ENCODE measurements at places on chromosomes 1 and 21. TPM values are rescaled to one million over a fixed set of nuclear protein-coding genes. Genes with fewer than 3 reads are reported as not detected.

DNA sequence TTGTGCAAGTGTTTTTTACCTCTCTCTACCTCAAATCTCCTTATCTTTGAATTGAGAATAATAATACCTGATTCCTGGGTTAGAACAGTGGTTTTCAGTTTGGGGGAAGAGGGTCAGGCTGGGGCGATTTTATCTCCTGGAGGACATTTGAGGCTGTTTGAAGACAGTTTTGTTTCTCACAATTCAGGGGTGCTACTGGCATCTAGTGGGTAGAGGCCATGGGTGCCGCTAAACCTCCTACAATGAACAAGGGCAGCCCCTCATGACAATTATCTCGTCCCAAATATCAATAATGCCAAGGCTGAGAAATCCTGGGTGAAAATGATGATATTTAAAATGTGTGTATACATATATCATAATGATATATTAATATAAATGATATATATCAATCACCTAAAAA, 139.1 kb upstream of the USH2A start:
- no peak overlapping the region for H3K27ac ChIP-seq
- no peaks in the 10 kb centered on the region for H3K36me3 ChIP-seq
- no peak for DNase-seq
- no peak overlapping the region for H3K4me3 ChIP-seq

DNA sequence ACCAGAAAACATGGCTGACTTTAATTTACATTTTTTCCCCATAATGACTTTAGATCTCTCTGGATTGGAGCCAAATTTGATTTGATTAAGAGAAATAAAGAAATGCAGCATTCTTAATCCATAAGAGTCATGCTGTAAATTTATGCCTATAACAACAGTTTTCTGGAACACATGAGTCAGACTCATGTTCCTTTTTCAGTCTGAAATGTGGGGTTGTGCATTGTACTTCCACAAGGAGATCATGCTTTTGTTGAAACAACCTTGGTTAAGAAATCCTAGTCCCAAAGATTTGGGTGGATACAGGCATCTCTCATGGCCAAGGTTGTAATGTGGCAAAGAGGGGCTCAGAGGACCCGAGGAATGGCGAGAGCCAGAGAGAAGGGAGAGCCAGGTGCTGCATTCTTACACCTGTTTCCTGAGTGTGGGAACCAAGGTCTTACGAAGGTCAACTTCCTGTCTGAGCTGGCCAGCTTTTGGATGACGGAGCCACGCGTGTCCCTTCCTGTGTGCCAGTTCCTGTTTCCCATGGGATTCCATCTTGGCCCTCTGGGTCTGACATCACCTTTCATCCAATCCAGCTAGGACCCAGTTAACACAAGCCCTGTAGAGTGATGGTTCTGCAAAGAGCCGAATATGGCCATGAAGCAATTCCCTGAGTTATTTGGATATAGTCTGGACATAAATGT, 23.1 kb downstream of the CLDN14 start:
- H3K4me3 ChIP-seq = no peak overlapping the region
- H3K27me3 ChIP-seq = no peaks in the 10 kb centered on the region
- DNase-seq = no peak
- no peaks in the 10 kb centered on the region for H3K36me3 ChIP-seq
- H3K4me1 ChIP-seq = no peaks in the 10 kb centered on the region
- H3K27ac ChIP-seq = no peak overlapping the region

GRCh38 chr1:244231572-244232315, 180.7 kb downstream of the ZBTB18 start:
- DNase-seq = no peak
- H3K27me3 ChIP-seq = no peaks in the 10 kb centered on the region
- no peaks in the 10 kb centered on the region for H3K36me3 ChIP-seq
- H3K4me1 ChIP-seq = peaks cover 10% of the 10 kb centered on the region

GRCh38 chr1:237779356-237779755, 111.4 kb downstream of the ZP4 start:
- no peak for DNase-seq
- no peaks in the 10 kb centered on the region for H3K36me3 ChIP-seq
- H3K4me3 ChIP-seq = no peak overlapping the region
- no peak overlapping the region for H3K27ac ChIP-seq

The THEM5 gene
- not detected for polyA plus RNA-seq

GRCh38 chr1:155261493-155261851, 688 bp downstream of the SCAMP3 start:
- no peaks in the 10 kb centered on the region for H3K27me3 ChIP-seq
- H3K27ac ChIP-seq = peak overlapping the region; percentile 56
- peaks cover 17% of the 10 kb centered on the region for H3K4me1 ChIP-seq

DNA sequence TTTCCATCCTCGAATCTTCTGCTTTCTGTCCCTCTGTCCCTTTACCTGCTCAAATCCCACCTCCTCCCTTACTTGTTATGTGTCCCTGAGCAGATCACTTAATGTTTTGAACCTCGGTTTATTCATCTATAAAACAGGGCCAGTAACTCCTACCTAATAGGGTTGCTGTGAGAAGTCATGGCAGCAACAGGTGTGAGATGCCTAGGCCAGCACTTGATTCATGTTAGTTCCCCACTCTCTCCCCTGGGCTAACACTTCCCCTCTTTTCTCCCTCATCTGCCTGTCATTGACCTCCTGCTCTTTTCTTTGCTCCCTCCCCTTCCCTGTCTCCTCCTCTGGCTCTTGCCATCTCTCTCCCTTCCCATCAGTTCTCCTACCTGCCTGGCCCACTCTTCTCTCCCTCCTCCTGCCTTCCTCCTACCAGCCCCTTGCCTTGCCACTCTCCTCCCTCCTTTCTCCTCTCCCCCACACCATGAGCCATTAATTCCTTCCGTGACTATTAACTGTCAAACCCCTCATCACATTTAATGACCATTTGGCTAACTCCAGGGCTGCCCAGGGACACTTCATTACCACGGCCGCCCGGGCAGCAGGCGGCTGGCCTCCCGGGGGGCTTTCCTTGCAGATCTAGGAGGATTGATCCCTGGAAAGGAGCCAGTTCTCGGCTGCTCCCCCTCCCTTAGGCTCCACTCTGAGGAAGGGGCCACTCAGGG, 90.6 kb upstream of the CD1D start:
- no peaks in the 10 kb centered on the region for H3K4me1 ChIP-seq
- H3K36me3 ChIP-seq = no peaks in the 10 kb centered on the region
- no peak overlapping the region for H3K27ac ChIP-seq
- DNase-seq = no peak
- H3K4me3 ChIP-seq = no peak overlapping the region

GRCh38 chr1:43625063-43625780, 24.7 kb upstream of the KDM4A start:
- no peaks in the 10 kb centered on the region for H3K4me1 ChIP-seq
- H3K4me3 ChIP-seq = no peak overlapping the region
- H3K36me3 ChIP-seq = no peaks in the 10 kb centered on the region
- no peaks in the 10 kb centered on the region for H3K27me3 ChIP-seq
- no peak overlapping the region for H3K27ac ChIP-seq
- DNase-seq = no peak

The KIF21B gene
- polyA plus RNA-seq = 0.18 TPM

GRCh38 chr1:179385510-179385909, 19.7 kb downstream of the AXDND1 start:
- H3K27ac ChIP-seq = no peak overlapping the region
- DNase-seq = no peak
- H3K4me1 ChIP-seq = no peaks in the 10 kb centered on the region
- H3K27me3 ChIP-seq = no peaks in the 10 kb centered on the region

The NPL gene
- polyA plus RNA-seq = 127 TPM

The PGLYRP4 gene
- not detected for polyA plus RNA-seq

GRCh38 chr1:88145752-88146151, 538.3 kb upstream of the PKN2 start:
- no peaks in the 10 kb centered on the region for H3K36me3 ChIP-seq
- H3K27ac ChIP-seq = no peak overlapping the region
- no peak for DNase-seq
- H3K4me1 ChIP-seq = no peaks in the 10 kb centered on the region
- no peak overlapping the region for H3K4me3 ChIP-seq
- H3K27me3 ChIP-seq = no peaks in the 10 kb centered on the region

GRCh38 chr1:75129983-75130789, 4.0 kb upstream of the LHX8 start:
- DNase-seq = no peak
- no peak overlapping the region for H3K27ac ChIP-seq
- no peaks in the 10 kb centered on the region for H3K36me3 ChIP-seq
- H3K4me3 ChIP-seq = no peak overlapping the region

GRCh38 chr21:38287476-38287875, 30.7 kb downstream of the KCNJ15 start:
- H3K27ac ChIP-seq = no peak overlapping the region
- H3K36me3 ChIP-seq = no peaks in the 10 kb centered on the region
- no peaks in the 10 kb centered on the region for H3K27me3 ChIP-seq
- H3K4me1 ChIP-seq = peaks cover 61% of the 10 kb centered on the region

- no peaks in the 10 kb centered on the region for H3K4me1 ChIP-seq
- H3K27ac ChIP-seq = no peak overlapping the region
- H3K36me3 ChIP-seq = no peaks in the 10 kb centered on the region
- H3K27me3 ChIP-seq = no peaks in the 10 kb centered on the region
- no peak overlapping the region for H3K4me3 ChIP-seq
- no peak for DNase-seq
These were observed 91.2 kb downstream of the UBIAD1 start for GRCh38 chr1:11364170-11364569.

DNA sequence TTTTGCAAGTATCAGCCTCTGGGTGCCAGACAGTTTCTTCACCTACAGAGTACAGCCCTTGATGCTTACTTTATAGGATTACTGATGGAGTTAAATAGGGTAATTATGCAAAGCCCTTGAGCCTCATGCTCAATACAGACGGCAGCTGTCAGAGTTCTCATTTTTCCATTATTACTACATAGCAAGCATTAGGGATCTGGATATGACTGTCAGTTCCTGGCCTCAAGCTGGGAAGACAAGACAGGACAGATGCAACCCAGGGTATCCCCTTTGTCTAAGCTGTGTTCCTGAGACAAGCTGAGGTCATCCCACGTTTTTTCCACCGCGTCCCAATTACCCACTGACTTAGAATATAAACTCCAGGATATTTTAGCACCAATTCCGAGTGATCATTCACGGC, 94.4 kb downstream of the SLC35F3 start:
- H3K27me3 ChIP-seq = no peaks in the 10 kb centered on the region
- no peak for DNase-seq
- H3K36me3 ChIP-seq = no peaks in the 10 kb centered on the region
- H3K4me3 ChIP-seq = no peak overlapping the region
- no peaks in the 10 kb centered on the region for H3K4me1 ChIP-seq

The CD1D gene
- 121 TPM for polyA plus RNA-seq

GRCh38 chr1:185080422-185080821, 35.1 kb downstream of the RNF2 start:
- no peaks in the 10 kb centered on the region for H3K36me3 ChIP-seq
- no peak overlapping the region for H3K27ac ChIP-seq
- no peaks in the 10 kb centered on the region for H3K4me1 ChIP-seq
- no peak overlapping the region for H3K4me3 ChIP-seq

The CD5L gene
- not detected for polyA plus RNA-seq

DNA sequence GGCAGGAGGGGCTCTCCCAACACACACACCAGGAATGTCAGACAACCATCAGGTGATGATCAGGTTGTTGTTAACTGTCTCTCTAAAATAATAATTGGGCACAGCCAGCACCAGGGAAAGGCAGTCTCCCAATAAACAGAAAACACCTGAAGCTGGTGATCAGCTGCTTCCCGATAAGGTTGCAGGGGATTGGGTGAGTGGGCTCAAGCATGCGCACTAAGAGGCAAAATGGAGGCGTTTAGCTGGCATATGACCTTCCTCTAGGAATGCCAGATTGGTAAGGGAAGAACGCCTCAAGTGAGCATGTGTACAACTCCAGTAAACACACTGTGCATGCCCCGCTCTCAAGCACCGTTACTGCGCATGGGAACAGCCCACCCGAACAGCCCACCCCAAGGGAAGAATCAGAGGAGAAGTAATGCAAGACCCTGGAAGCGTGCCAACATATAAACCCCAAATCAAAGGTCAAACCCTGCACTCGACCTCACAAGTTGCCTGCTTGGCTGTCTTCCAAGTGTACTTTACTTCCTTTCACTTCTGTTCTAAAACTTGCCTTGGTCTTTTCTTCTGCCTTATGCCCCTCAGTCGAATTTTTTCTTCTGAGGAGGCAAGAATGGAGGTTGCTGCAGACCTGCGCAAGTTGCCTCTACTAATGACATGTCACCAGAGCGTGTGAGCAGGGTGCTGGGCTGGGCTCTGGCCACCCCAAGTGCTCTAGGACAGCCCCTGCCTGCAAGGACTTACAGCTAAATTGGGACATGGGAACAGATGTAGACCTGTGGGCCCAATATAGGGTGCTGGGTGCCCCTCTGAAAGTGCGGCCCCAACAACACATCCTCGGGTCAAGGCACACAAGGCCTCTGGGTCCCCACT, 200.8 kb downstream of the RHOU start:
- peaks cover 57% of the 10 kb centered on the region for H3K4me1 ChIP-seq
- H3K27me3 ChIP-seq = no peaks in the 10 kb centered on the region
- H3K36me3 ChIP-seq = no peaks in the 10 kb centered on the region
- peak overlapping the region; percentile 29 for H3K4me3 ChIP-seq
- H3K27ac ChIP-seq = no peak overlapping the region

The SETD4 gene
- 4.1 TPM for polyA plus RNA-seq

The UBE2U gene
- not detected for polyA plus RNA-seq

DNA sequence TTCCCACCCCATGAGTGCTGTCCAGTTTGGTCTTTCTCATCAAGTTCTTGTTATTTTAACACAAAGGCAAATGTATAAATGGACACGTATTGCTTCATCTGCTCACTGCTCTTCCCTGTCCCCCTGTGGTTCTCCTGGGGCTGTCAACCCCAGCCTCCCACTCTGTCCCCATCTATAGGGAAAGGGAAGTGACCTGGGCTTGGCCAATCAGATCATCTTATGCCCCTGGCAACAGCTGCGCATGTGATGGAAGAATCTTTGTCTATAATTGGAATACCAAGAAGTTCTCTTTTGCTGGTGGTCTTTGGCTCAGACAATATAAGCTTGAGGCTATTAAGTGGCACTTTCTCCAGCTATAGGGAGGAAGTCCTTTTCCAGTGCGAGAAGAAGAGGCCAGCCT, 4.7 kb upstream of the CCSAP start:
- H3K27ac ChIP-seq = no peak overlapping the region
- no peak for DNase-seq
- peaks cover 17% of the 10 kb centered on the region for H3K4me1 ChIP-seq
- no peaks in the 10 kb centered on the region for H3K36me3 ChIP-seq

Data from CD14-positive monocyte (primary cell).